AG04450 (cell line): ENCODE measurements at places on chromosomes 7 and 10. TPM values are rescaled to one million over a fixed set of nuclear protein-coding genes. Genes with fewer than 3 reads are reported as not detected.

The PAX4 gene
- not detected in 2 replicates for polyA plus RNA-seq

DNA sequence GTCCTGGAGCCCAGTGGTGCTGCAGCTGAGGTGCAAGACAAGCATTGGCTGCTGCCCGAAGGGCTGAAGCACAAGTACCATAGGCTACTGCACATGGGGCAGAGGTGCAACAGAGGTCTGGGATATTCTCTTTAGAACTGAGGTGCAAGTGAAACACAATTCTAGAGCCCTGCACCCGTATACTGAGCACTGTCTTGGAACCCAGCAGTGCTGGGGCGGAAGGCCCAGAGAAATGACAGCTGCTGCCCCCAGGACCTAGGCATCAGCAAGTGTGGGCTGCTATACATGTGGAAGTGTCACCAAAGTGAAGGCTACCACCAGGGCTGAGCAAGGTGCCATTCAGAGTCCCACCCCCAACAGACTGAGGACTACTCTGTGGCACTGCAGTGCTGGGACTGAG is 393.6 kb upstream of the STEAP1 start:
- DNase-seq: no peak

DNA sequence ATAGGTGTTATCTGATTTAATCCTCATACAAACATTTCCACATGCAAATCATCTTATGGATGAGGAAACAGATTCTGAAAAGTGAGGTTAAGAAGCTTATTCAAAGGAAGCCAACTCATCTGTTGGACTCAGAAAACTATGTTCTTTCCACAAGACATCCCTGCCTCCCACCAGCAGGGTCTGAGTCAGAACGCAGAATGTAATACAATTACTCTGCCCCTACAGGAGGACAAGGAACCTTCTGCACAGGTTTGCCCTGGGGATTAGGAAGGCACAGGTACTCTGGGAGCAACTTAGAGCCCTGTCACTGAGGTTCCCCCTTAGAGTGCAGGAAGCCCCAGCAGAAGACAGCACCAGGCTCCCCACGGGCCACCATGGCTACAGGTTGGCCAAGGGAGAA is 255.7 kb downstream of the TNS3 start:
- peak; percentile 53 for DNase-seq

DNA sequence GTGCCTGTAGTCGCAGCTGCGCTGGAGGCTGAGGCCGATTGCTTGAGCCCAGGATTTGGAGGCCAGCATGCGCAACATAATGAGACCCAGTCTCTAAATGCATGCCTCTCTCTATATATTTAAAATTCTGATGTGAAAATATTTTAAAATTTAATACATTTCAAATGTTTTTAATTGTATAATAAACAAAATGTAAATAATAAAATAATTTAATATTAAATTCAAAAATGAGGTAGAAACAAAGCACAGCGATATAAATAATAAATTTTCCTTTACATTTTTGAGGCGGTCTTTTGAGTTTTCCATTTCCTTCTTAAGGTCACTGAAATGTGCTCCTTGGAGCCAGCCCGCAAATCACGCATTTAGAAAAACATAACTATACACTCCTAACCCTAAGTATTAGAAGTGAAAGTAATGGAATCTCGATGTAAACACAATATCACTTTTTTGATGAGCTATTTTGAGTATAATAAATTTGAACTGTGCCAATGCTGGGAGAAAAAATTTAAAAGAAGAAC is 523 bp upstream of the CDK1 start:
- DNase-seq: no peak

DNA sequence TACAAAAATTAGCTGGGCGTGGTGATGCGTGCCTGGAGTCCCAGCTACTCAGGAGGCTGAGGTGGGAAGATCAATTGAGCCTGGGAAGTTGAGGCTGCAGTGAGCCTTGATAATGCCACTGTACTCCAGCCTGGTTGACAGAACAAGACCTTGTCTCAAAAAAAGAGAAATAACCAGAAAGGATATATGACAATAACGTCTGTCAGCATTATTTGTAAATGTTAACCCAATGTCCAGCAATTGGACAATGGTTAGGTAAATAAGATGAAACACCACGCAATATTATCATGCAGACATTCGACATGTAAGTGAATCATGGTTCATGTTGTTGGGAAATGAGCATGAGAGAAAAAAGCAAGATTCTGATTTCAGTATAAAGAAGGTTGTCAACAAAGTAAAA is 44.6 kb upstream of the SEPHS1 start:
- DNase-seq: no peak

The EPDR1 gene
- polyA plus RNA-seq: 0.20 TPM in 1 of 2 replicates, not detected in the other

The VWC2 gene
- polyA plus RNA-seq: not detected in 2 replicates

The ADAM22 gene
- polyA plus RNA-seq: 0.14 and 0.33 TPM in 2 replicates

DNA sequence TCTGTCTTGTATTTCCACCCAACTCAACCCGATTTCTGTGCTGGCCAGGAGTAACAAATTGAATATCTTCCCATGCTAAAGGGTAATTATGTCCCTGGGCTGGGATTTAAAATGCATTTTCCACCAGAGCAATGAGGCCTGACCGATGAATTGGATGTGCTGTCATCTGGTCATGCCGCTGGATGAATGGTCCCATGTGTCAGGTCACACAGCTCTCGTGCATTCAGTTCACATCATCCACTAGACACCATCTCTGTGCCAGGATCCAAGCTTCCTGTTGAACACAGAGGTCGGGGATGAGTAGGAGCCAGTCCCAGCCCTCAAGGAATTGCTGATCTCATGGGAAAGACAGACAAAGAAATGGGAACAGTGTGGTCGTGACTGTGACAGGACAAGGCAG is 200.8 kb downstream of the ADRA2A start:
- DNase-seq: no peak

DNA sequence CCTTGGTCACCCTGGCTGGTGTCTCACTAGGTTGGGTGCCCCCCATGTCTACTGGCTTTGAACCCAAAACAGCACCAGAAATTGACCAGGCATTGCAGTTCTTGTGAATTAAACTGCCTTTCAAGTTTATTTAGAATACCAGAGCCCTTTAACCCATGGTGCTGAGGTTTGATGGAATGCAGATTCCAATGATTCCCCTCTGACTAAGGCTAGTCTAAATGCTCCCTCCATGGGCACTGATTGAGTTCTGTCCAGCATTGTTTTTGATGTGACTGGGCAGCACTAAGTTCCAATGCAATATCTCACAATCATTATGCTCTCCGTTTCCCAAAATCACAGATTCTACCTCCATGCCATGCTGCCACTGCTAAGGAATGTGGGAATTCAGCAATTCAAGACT is 1047.4 kb upstream of the LRRN3 start:
- DNase-seq: no peak

DNA sequence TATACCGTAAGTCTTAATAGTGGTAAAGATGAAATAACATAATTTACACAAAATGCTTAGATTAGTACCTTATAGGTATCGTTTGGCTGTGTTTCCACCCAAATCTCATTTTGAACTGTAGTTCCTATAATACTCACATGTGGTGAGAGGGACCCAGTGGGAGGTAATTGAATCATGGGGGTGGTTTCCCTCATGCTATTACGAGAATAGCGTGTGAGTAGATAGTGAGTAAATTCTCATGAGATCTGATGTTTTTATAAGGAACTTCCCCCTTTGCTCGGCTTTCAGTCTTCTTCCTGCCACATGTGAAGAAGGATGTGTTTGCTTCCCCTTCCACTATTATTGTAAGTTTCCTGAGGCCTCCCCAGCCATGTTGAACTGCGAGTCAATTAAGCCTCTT is 426.3 kb upstream of the POT1 start:
- no peak for DNase-seq

- DNase-seq: no peak
Observed at GRCh38 chr7:78178319-78178718, 379.7 kb downstream of the PHTF2 start.

The PRPS1L1 gene
- polyA plus RNA-seq: not detected in 2 replicates

The AOAH gene
- not detected in 2 replicates for polyA plus RNA-seq

- no peak for DNase-seq
Observed at GRCh38 chr7:24777806-24778205, 20.5 kb upstream of the GSDME start.

The ZNF398 gene
- 6.6 and 6.8 TPM in 2 replicates for polyA plus RNA-seq

GRCh38 chr10:110995301-110995700 is 75.9 kb downstream of the SHOC2 start:
- DNase-seq: no peak

- no peak for DNase-seq
Observed at GRCh38 chr7:105766421-105767073, 109.9 kb downstream of the ATXN7L1 start.

GRCh38 chr10:74083304-74083703 is 67.3 kb downstream of the AP3M1 start:
- no peak for DNase-seq
